Frontal cortex (tissue), 4 donors: ENCODE measurements at places on chromosomes 7 and 10. TPM values are rescaled to one million over a fixed set of nuclear protein-coding genes. Genes with fewer than 3 reads are reported as not detected.

DNA sequence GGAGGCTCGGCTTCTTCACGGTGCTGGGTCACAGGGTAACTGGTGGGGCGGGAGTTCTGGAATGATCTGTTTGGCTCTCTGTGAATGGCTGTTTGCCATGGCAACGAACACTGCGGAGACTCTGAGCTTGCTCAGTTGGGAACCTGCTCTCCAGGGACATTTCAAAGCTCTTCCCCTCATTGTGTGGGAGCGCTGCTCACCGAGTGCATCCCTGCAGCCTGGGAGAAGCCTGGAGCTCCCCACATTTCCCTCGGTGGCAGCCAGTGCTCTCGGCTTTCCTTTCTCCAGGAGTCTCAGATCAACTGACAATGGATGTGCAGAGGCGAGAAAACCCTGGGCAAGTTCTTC is 57.6 kb upstream of the CACUL1 start:
- peak; percentile 46 for DNase-seq

GRCh38 chr10:61904733-61905725 is 3.5 kb downstream of the ARID5B start:
- no peak for DNase-seq

DNA sequence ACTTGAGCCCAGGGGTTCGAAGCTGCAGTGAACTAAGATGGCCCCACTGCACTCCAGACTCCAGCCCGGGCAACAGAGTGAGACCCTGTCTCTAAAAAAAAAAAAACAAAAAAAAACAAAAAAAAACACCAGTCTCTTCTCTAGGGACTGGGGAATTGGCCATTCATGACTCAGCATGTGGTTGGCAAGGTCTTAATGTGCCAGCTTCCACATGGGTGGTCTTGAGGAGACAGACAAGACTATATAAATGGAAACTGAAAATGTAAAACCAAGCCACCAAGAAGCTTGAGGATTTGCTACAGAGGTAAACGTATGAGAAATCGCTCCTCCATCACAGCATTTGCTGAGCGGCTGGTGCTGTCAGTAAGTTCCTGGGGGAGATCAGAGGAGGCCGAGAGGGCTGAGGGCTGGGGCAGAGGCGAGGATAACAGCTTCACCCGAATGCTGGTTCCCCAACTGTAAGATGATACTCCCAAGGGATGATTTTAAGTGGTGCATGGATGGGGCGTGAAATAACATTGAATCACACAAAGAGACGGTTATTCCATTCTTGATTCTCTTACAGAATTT is 128.7 kb downstream of the C10orf105 start:
- DNase-seq: no peak

GRCh38 chr7:112897839-112898431 is 107.7 kb upstream of the TMEM168 start:
- no peak for DNase-seq

DNA sequence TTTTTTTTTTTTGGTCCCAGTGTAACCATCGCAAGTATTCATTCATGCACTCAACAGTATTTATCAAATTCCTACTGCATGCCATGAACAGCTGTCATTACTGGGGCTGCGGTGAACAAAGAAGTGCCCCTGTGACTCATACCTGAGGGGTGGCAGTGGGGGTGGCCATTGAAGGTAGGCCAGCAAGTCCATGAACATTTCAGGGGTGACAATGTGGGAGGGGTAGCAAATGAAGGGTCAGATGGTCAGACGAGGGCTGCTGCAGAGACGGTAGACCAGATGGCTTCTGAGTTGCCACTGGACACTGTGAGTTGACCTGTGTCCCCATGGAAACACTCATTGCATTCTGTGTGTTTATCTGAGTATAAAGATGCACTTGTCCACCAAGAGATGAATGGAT is 92.5 kb upstream of the PITRM1 start:
- DNase-seq: no peak

DNA sequence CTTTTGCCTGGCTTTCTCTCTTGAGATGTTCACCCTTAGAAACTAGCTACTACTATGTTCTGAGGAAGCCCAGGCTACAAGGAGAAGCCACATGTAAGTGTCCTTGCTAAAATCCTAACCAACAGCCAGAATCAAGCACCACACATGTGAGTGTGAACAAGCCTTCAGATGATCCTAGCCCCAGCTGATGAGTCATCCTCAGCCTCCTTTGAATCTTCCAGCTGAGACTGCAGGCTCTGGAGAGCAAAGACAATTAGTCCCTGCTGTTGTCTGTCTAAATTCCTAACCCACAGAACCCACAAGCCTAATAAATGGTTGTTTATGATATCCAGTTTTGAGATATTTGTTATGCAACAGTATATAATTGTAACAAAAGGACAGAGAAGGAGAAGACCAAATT is 92.8 kb upstream of the TAC1 start:
- no peak for DNase-seq

- DNase-seq: no peak
These were observed 24.6 kb downstream of the PAPOLB start for GRCh38 chr7:4837041-4837802.

DNA sequence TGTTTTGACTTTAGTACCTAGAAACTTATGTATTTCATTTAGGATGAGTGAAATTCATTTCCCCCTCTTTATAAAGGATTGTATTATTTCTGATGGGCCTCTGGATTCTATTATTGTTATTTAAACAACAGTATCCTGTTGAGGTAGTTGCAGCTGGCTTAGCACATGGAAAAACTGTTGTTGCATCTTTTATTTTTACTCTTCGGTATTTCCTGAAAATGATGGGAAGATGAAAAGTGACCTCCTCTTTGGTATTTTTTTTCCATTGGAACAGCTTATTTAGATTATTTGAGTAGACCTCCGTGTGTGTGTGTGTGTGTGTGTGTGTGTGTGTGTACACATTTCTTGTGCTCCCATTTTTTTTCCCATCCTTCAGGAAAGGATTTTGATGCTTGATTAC is 129.8 kb downstream of the PRKG1 start:
- DNase-seq: no peak

DNA sequence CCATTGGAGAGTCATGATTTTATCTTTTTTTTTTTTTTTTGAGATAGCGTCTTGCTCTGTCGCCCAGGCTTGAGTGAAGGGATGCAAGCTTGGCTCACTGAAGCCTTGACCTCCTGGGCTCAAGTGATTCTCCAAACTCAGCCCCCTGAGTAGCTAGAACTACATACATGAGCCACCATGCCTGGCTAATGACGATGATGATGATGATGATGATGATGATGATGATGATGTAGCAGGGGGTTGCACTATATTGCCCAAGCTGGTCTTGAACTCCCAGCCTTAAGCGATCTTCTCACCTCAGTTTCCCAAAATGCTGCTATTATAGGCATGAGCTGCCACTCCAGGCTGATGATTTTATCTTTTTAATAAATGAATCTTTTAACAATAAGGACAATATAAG is 13.9 kb upstream of the PLAC9 start:
- DNase-seq: no peak

- DNase-seq: no peak
These were observed 98.6 kb downstream of the GRM8 start for GRCh38 chr7:127154101-127154500.

GRCh38 chr10:96252730-96253129 is 18.6 kb downstream of the BLNK start:
- DNase-seq: no peak

Gene GSDME
- 39.5 TPM for total RNA-seq

Gene C10orf105
- total RNA-seq: not detected

Gene CCAR1
- 45.2 TPM for total RNA-seq

Gene PLXNA4
- total RNA-seq: 67.7 TPM
